ENCODE measurements at places on chromosomes 11 and 22. TPM values are rescaled to one million over a fixed set of nuclear protein-coding genes. Genes with fewer than 3 reads are reported as not detected.

Gene SLCO2B1
- 50.4 TPM for total RNA-seq

- DNase-seq: no peak
Measured at GRCh38 chr22:20206709-20207215, 55.9 kb upstream of the CCDC188 start.

DNA sequence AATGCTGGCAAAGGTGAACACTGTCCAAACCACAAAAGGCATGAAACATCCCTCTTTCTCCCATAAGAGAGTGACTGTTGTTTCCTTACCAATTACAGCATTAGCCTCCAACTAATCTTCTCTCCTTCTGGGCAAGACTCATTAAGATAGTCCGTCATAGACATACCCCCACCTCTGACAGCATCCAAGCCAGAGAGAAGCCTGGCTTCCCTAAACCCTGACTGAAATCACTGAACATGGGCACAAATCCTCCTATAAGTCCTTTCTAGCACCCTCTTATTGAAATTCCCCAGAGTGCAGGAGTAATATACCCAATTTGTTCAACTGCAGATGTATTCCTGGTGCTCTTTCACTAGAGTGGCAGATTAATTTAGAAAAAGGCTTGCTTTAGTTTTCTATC lies 1.7 kb upstream of the RNASEH2C start:
- DNase-seq: no peak

Gene SHISA8
- total RNA-seq: not detected

Gene MMP1
- not detected for total RNA-seq

DNA sequence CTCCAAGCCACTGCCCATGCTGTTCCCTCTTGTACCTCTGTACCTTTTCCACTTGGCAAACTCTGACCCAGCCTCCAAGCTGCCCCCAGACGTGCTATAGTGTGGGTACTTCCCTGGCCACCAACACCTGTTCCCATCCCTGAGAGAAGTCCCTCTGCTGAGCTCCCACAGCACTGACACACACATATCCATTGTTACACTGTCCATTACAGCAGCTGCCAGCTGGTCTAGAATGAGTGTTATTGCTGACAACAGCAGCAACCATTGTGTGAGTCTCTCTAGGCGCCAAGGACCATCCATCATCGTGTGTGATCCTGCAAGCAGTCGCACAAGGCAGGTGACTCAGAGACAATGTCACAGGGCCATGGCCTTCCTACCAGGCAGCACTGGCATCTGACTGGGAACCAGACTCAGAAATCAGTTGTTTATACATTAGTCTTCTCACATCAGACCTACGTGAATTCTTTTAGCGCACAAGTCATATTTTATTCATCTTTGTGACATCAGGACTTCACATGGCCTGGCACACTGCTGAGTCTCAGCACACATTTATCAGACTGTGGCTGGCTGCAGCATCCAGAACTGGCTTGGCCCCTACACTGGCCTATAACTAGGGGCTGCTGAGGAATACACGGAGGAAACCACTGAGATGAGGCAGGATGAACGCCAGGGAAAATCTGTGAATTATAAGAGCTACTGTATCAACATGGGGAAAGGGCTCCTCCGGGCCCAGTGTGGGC lies 56.4 kb downstream of the SGSM3 start:
- DNase-seq: no peak

Gene PPP2R5B
- 19.8 TPM for total RNA-seq

Gene ASPHD2
- 0.87 TPM for total RNA-seq

DNA sequence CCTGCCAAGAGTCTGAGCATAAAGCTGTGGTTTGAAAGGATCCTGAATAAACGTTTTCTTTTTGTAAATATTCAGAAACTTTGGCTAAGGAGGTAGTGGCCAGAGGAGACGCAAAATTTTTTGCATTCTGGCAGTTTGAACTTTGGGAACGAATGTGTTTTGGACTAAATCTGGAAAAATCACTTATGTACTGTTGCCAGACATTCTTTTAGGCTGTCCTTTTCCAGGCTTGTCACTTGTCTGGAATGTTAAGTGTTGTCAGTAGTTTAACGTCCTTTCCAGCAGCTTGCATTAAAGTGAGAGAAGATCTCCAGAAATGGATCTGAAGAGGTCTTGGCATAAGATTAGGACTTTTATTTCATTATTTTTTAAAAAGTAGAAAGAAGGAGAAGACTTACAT lies 18.5 kb downstream of the SPECC1L start:
- no peak for DNase-seq

- no peak for DNase-seq
Measured at GRCh38 chr11:116274521-116274920, 498.3 kb downstream of the BUD13 start.

DNA sequence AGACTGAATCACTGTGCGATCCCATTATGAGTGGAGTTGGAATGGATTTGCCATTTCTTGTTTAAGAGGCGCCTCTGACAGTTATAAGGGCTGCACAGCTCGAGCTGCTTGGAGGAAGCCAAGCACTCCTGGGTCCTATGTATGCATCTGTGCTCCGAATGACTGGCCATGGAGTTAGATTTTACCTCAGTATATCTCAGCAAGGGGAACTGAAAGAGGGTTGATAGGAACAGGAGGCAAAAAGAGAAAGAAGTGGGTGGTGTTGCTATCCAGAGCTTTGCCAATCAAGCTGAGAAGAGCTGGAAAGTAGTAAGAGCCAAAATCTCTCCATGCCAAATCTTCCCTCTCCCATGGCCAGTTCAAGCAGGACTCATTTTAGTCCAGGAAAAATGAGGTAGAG lies 632.0 kb upstream of the KIRREL3 start:
- no peak for DNase-seq

- no peak for DNase-seq
Measured at GRCh38 chr11:127972816-127973215, 614.5 kb downstream of the ETS1 start.

DNA sequence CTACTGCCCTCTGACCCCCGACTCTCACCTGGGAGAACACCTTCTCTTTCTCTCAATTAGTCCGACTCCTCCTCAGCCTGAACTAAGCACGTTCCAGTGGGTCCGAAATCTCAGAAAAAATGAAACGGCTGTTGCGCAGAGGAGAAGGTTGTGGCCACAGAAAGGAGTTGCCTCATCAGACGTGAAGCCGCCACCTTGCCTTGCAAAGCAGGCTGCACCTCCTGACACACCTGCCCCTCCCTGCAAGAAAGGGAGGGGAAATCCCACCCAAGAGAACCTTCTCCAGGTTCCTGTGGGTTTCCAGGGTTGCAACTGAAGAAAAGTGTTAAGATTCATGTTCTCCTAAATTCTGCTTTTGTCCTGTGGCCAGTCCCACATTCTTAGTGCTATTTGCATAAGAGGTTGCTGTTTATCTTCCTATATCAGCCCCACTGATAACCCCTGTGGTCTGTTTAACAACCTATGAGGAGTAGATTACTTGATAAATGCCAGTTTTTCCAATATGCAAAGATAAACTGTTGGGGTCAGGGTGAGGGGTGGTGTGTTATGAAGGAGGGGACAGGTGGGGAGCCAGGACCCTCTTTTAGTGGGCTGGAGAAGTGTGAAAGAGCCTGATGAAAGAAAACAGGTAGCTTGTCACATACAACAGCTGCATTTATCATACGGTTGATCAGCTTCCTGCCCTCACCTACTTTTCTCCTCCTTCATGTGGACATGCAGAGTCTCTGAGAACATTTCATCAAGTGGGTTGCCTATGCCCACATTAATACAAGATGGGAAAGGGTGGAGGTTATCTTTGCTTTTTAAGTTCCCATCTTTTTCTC lies 18.2 kb downstream of the ZBTB16 start:
- DNase-seq: no peak

- no peak for DNase-seq
Measured at GRCh38 chr22:36452250-36452977, 29.0 kb downstream of the TXN2 start.

Gene TMEM191C
- 5.4 TPM for total RNA-seq

GRCh38 chr22:37276776-37277175 lies 5.5 kb upstream of the CYTH4 start:
- DNase-seq: no peak

Gene KCNC1
- not detected for total RNA-seq

- no peak for DNase-seq
Measured at GRCh38 chr22:46738647-46739093, 618 bp upstream of the CERK start.

DNA sequence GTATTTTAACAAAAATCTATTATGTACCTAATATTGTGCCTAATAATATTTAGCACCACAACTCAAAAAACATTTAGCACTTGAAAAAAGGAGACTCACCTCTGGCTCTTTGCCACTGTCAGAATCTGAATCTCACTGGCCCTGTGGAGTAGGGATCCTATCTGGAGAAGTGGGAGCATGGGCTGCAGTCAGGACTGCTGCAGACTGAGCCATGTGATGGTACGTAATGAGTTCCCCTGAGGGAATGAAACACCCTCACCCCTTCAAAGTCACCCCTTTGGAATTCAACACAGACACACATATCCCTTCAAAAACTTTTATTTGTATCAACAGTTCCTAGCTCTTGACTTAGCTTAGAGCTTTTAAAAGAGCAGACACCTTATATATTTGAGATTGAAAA lies 6.5 kb downstream of the PTPMT1 start:
- no peak for DNase-seq

DNA sequence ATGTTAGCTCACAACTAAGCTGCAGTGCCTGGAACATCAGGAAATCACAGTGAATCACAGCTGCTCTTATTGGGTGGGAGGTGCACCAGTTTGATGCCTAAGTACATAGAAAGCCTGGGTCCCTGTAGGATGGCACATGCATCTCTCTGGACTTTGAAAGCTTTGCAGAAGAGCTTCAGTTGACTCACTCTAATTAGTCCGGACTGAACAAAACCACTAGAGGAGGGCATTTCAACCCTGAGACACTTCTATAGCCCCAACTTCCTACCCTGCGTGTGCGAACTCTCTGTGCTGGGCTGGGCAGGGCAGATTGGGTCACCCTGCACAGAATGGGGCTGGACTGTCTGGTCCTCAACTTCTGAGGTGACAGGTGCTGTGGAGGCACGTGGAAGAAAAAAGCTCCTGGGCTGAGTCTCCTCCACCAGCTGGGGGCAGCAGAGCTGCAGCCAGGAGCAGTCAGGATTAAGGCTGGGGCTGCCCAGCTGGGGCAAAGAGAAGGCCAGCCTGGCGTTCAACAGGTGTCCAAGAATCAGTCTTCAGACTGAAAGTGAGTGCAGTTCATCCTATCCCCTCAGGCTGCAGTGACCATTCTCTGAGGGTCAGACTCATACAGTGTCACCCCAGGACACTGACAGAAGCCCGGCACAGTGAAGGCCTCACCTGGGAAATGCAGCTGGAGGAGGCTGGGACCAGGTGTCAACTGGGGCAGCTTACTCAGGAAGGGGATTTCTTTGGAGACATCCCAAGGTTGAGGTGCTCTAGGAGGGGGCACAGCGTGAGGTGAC lies 22.1 kb downstream of the GGTLC2 start:
- no peak for DNase-seq

DNA sequence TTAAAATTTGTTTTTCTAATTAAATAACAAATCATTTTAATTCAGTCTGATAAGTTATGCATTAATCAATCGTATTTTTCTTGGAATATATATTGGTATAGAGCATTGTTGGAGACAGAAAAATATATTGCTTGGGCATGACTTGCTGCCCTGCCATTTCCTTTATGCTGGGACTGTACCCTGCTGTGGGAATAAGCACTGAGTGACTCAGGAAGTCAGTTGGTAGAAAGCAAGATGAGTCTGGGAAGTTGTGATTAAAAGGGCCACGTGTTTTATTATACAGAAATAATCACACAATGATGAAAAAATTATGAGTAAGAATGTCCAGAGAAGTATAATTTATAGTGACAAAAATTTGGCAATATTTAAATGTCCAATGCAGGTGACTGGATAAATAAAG lies 139.5 kb downstream of the KIF18A start:
- no peak for DNase-seq

Gene OR10S1
- total RNA-seq: not detected

Gene MCAM
- 793 TPM for total RNA-seq

DNA sequence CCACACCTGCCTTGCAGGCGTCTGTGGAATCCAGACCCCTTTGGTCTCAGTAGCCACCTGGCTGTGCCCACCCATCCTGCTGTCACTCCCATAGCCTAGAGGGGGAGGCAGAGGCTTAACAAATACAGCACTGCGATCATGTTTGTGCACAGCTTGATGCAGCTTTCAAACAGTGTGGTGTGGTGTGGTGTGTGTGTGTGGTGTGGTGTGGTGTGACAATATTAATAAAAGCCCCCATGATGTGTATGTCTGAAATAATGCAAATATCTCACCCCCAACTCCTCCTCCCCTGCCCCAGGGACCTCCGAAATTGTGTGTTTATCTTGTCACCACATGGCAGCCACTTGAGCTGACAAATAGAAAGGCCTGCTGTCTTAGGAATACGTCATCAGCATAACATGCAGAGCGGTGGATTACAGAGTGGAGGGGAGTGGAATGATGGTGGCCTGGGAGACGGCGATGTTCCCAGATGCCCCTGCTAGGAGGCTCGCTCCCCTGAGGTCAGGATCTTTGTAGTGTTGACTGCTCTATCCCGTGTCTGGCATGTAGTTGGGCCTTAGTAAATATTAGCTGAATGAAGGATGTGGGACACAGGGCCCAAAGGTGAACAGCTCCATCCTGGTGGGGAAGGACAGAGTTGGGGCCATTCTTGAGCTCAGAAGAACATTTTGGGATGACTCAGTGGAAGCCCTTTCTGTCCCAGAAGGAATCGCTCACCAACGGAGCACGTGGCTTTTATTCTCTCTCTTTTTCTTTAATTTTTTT lies 2.8 kb downstream of the PDXP start:
- no peak for DNase-seq

Gene ST14
- total RNA-seq: 1.5 TPM

GRCh38 chr22:33658775-33659174 lies 261.5 kb downstream of the LARGE1 start:
- DNase-seq: no peak

Gene TMEM126A
- 33.6 TPM for total RNA-seq

Data from tibial nerve (tissue), 4 donors.